ENCODE measurements at places on chromosomes 16 and 17.
A peak's percentile ranks its signal among the peaks of the same experiment; 100 is the strongest.

- DNase-seq: no peak
Observed at GRCh38 chr17:75722076-75722475, 817 bp downstream of the ITGB4 start.

DNA sequence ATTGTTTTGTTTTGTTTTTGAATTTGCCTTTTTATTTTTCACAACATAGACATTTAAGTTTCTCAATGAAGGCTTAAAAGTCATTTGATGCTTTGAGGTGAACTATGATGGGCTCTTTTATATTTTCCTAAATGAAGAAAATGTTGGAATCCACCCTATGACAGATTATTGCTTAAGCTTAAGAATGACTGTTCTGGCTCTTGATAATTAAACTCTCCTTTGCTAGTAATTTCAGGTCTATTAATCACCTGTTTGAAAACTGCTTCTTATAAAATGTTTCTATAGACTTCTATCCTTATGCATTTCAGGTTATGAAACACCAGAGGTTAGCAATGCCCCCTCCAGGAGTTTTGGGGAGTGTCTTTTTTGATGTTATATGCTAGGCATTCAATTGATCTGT, 424.1 kb upstream of the DYNLRB2 start:
- DNase-seq: no peak

- no peak for DNase-seq
Observed at GRCh38 chr16:4972938-4973587, 14.9 kb downstream of the SEC14L5 start.

GRCh38 chr17:39225959-39226683, 376 bp upstream of the STAC2 start:
- DNase-seq: peak; percentile 59

- DNase-seq: no peak
Observed at GRCh38 chr17:77451894-77452852, 311.4 kb downstream of the SEC14L1 start.

GRCh38 chr16:27965801-27966200, 97.7 kb downstream of the GSG1L start:
- no peak for DNase-seq

GRCh38 chr17:19727501-19728078, 11.2 kb upstream of the SLC47A2 start:
- DNase-seq: no peak

DNA sequence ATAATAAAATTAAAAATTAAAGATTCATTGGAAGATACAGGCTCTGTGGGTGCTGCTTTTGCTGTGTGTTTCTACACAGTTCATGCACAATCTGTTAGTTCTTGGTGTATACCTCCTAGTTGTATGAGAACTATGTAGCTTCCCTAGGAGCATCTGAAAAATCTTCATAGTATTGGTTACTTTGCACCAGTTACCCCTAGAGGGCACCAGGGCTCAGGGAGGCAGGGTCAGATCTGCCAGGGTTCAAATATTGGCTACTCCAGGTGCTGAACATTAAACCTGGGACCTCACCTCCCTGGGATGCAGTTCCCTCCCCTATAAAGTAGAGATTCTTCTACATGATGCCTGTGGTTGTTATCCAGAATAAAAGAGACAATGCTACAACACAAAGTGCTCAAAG, 583.0 kb upstream of the CDH11 start:
- DNase-seq: no peak

DNA sequence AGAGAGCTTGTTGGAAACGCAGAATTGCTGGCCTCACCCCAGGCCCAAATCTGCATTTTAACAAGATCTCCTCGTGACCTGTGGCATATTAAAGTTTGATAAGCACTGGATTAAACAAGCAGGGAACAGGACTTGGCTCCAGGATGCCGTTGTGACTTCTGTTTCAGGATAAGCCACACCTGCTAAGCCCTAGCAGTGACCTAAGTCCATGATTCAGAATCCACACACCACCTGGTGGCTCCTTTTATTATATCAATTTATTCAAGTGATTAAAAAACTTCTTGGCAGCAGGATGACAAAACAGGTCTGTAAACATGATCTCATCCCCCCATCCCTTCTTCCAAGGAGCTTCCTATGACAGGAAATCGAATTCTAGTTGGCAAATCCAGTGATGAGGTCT, 9.1 kb downstream of the NAGPA start:
- DNase-seq: no peak

DNA sequence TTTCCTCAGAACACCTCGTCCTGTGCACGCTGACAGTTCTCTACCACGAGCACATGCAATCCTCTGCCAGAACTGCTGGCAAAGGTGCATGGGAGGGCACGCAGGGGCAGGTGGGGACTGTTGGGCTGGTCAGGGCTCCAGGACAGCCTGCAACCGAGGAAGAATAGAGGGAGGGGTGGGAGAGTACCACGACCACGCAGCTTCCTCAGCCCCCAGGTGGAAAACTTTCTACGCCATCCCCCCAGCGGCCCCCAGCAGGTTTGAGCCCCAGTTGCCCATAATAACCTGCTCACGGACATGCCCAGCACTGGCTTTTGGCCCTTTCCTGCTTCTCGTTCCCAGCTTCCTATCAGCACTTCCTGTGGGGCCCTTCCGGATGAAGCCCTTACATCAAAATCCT, 199.3 kb downstream of the C16orf95 start:
- DNase-seq: no peak

- no peak for DNase-seq
Observed at GRCh38 chr17:70110443-70110880, 35.4 kb downstream of the KCNJ16 start.

Measured in CD4-positive, alpha-beta T cell treated with Interferon alpha-2 for 1 hour (primary cell).